ENCODE measurements at places on chromosomes 13 and 19.

- peak; percentile 23 for DNase-seq
These were observed 44.5 kb downstream of the RFX2 start for GRCh38 chr19:6065685-6066374.

- DNase-seq, result no peak
These were observed 17.7 kb downstream of the ZNF613 start for GRCh38 chr19:51944798-51945552.

- no peak for DNase-seq
These were observed 14.6 kb downstream of the IFNL3 start for GRCh38 chr19:39230096-39230764.

DNA sequence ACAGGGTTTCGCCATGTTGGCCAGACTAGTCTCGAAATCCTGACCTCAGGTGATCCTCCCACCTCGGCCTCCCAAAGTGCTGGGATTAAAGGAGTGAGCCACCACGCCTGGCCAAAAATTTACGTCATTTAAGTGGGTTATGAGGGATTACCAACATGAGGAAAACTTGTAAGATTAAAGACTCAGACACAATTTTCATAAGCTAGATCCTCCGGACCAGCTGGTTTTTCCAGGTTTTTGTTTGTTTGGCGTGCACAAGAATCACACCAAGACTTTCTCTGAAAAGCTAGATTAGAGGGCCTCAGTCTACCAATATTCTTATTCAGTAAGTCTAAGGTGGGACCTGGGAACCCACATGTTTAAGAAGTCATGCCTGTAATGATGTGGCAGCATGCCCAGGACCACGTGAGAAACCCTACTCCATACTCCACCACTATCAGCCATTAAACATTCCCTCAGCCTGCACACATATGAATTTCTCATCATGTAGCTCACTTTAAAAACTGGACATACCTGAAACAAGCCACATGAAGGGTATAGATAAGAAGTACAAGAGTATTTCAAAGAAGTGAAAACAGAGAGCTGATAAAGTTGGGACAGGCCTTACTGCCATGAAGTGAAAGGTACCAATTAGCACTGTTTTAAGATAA is 25.7 kb downstream of the DIAPH3 start:
- DNase-seq, result no peak

GRCh38 chr13:49259586-49259985 is 11.9 kb downstream of the CDADC1 start:
- DNase-seq, result no peak

DNA sequence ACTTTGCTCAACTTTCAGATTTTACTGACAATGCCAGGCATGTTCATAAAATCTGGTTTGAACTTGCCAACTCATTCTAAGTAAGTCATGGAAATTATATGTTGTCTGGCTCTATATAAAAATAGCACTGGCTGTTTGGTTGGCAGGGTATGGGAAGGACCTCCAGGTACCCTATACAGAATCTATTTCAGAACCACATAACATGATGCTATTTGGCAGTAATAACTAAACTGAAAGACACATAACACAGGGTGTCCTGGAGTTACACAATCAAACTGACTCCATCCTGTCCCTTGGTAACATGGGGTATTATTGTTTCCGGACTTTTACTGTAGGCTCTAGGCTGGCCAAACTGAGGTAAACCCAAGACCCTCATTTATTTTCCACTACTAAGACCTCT is 248.8 kb downstream of the RGCC start:
- DNase-seq, result no peak

- DNase-seq, result no peak
These were observed 47.0 kb downstream of the SMIM24 start for GRCh38 chr19:3433313-3433712.

DNA sequence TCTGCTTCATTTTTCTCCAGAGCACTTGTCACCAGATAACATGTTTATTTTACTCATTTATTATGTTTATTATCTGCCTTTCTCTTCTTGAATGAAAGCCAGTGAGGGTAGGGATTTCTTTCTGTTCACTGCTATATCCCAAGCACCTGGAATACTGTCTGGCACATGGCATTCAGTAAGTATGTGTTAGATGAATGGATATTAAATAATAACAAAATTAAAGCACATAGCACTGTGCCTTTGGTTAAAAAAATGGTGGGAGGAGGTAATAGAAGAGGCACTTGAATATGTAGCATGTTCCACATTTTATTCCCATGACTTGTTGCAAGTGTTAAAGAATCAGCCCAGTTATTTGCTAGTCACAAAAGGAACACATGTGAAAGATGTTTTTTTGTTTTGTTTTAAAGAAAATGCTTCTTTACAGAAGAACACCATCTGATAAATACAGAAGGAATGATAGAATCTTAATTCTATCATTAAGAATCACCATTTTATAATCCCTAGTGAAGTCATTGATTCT is 151.0 kb downstream of the DLEU7 start:
- DNase-seq, result no peak

DNA sequence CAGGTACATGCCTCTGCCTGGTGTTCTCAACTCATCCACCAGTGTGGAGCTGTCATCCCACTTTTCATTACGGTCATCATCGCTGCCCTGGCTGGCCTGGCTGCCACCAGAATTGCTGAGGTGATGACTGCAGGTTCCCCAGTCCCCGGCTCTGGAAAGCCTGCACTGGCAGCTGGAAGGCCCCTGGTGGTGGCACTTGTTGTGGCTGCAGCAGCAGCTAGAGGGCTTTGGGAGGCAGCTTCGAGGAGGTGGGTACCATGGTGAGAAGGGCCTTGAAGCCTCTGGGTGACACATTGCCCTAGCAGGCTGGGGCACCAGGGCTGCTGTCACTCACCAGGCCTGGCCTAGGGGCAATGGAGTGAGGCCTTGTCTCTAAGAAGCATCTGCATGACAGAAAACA is 25.3 kb upstream of the ZNF14 start:
- DNase-seq, result no peak

GRCh38 chr13:98536729-98537128 is 40.2 kb downstream of the STK24 start:
- DNase-seq, result no peak

GRCh38 chr13:28626266-28626665 is 32.7 kb upstream of the POMP start:
- DNase-seq, result no peak

Measured in stimulated activated CD8-positive, alpha-beta memory T cell treated with anti-CD3 and anti-CD28 coated beads, Interleukin-4, amount 100 ng/mL, for 4 hours (primary cell).